ENCODE measurements at places on chromosomes 2 and 18.

DNA sequence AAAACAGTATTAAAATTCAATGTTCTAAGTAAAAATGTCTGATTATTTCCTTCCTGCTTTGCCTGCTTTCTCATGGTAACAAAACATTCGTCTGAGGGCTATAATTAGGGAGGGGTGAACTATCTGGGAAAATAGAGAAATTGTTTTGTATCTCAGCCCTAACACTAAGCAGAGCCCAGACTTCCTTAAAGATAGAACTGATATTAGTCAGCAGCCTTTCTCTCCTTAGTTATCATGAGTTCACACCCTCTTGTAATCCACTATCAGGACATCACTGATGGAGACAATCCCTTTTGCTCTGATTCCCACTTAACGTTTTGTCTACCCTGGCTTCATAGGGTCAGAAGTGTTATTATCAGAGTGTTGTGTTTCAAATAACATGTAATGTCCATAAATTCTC lies 701.1 kb upstream of the ZEB2 start:
- DNase-seq: no peak

- no peak for DNase-seq
These were observed 49.0 kb upstream of the DSG1 start for GRCh38 chr18:31268985-31269406.

GRCh38 chr18:55579501-55580270 lies 8.3 kb downstream of the TCF4 start:
- no peak for DNase-seq

GRCh38 chr2:105725388-105725787 lies 19.3 kb upstream of the NCK2 start:
- DNase-seq: no peak

GRCh38 chr2:206936843-206937230 lies 2.5 kb upstream of the CPO start:
- DNase-seq: no peak

GRCh38 chr2:18412980-18413675 lies 147.3 kb downstream of the RDH14 start:
- DNase-seq: no peak

DNA sequence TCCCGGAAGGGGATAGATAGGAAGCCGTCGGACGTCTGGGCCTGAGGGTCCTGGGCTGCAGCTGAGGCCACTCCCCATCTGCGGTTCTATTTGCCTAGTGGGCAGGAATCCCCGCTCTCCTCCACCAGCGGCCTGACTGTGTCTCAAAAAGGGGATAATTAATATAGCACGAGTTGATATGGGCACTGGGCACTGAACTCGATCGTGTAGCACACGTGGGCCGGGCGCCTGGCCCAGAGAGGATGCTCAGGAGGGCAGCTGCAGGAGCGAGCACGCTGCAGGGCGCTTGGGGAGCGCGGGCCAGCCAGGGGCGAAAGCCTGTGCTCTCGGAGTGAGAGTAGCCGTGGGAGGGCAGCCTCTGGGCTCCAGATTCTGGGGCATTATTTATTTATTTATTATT lies 8.8 kb upstream of the GBX2 start:
- no peak for DNase-seq

GRCh38 chr2:235754357-235755207 lies 260.7 kb downstream of the AGAP1 start:
- no peak for DNase-seq

- peak; percentile 81 for DNase-seq
These were observed 127.9 kb upstream of the LGALSL start for GRCh38 chr2:64325852-64326577.
